Activated T-helper 17 cell treated with anti-CD3 and anti-CD28 coated beads, Interleukin-2, amount 50 U/mL, for 72 hours (primary cell): ENCODE measurements at places on chromosomes 13 and 19. TPM values are rescaled to one million over a fixed set of nuclear protein-coding genes. Genes with fewer than 3 reads are reported as not detected.
A peak's percentile ranks its signal among the peaks of the same experiment; 100 is the strongest.

DNA sequence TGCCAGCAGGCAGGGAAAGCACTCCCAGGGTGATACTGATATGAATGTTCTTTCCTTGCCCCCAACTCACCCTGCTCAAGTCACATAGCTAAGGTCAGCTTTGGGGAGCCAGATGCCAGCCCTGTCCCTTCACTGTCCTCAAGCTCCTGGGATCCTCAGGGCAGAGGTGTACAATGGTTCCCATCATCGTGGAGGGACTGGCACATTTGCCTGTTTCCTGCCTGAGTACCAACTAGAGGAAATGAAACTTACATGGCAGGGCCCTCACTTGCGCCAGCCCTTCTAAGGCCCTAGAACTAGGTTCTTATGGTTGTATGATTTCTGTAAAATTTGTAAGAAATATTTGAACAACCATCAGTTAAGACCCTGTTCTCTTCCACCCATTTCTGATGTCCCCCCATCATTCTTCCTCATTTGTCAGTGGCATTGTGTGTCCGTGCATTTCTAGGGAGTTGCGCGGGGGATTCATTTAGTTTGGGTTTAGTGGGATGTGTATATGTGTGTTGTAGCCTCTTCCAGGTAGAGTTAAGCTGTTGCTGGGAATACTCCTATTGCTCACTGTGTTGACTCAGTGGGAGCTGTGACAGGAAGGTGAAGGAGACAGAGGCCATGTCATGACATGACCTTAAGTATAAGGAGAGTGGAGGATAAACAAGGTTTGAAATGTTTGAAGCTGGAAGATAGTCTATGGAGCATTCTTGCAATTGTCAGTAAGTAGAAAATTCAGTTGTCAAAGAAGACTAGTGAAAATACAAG, 41.3 kb upstream of the RCBTB2 start:
- ATAC-seq, result no peak

Gene HSD11B1L
- total RNA-seq, result 2.3 TPM

Gene KLK12
- not detected for total RNA-seq

DNA sequence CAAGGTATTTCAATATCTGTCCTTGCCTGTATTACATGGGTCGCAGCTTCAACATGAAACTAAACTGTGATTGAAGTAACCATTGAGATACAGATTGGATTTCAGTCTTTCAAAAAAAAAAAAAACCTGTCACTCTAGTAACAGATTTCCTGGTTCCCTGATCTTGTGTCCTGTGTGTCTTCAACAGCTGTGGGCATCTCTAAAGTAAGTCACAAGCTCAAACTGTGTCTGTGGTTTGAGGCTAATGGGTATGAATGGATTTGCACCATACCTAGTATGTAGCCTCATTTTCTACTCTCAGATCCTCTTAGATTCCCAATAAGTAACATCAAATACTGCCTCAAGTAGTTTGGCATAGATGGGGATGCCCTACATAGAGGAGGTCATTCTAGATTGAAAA, 300.1 kb downstream of the COG6 start:
- ATAC-seq, result peak; percentile 62

Gene KIR3DL1
- total RNA-seq, result not detected

DNA sequence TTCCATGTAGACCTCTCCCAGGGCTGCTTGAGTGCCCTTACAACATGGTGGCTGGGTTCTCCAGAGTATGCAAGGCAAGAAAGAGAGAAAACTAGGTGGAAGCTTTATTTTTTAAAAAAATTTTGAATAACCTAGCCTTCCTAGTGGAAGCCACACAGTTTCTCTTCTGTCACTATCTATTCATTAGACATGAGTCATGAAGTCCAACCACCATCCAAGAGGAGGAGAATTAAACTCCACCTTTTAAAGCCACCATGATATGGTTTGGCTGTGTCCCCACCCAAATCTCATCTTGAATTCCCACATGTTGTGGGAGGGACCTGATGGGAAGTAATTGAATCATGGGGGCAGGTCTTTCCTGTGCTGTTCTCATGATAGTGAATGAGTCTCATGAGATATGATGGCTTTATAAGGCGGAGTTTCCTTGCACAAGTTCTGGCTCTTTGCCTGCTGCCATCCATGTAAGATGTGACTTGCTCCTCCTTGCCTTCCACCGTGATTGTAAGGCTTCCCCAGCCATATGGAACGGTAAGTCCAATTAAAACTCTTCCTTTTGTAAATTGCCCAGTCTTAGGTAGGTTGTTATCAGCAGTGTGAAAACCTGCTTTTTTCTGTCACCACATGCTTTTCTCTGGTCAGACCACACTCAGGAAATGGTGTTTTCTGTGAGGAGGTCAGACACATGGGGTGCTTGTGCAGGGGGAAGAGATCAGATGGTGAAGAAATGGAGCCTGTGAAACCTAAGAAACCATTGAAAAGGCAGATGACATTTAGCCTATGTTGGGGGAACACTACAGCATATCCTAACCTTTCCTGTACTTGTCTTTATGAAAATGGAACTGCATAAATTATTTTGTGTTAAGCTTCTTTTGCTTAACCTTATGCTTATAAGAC, 57.7 kb downstream of the ANKRD10 start:
- peak; percentile 70 for ATAC-seq

DNA sequence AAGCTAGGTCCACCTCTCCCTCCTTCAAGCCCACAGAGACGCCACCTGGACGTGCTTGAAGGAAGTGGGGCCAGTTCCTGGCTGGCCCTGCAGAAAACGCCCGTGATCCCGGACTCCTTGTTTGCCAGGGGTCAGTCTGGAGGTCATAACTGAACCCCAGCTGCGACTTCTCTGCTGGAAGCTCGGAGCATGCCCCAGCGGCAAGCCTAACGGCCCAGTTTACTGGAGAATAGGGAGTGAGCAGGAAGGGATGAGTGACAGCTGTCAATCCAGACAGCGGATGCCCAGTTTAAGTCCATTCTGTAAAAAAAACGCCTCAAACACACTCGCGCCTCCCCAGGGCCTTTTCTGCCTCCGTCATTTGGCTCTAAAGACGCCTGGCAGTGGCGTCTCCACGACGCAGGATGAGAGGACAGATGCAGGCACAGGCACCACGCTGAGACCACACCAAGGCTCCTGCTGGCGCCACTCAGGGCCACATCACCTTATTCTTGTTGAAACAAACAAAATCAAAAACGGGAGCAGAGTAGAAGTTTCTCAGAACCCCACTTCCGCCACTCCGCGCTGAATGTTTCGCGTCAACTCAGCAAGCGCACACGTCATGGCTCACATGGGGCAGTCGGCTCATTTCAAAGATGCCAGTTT, 57.6 kb downstream of the RASA3 start:
- ATAC-seq, result no peak

- ATAC-seq, result no peak
These were observed at the start of gene SULT2A1 for GRCh38 chr19:47886010-47886559. Gene SULT2A1, minus strand, starts transcription at chr19:47886315. Its CDS starts 58 bp downstream, at chr19:47886257.

- no peak for ATAC-seq
These were observed 958 bp upstream of the OBI1 start for GRCh38 chr13:78659732-78660494.

Gene ZSCAN5A
- 11.6 TPM for total RNA-seq

DNA sequence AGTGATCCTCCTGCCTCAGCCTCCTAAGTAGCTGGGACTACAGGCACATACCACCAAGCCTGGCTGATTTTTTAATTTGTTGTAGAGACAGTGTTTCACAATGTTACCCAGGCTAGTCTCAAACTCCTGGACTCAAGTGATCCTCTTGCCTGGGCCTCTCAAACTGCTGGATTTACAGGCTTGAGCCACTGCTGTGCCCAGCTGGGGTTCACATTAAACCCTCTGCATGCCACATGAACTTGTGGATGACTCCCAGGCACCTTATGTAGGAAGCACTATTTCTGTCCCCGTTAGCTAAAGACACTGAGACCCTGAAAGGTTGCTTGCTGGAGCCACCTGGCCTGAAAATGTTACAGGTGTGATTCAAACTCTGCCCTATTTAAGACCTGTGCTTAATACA, 10.5 kb downstream of the MYH14 start:
- ATAC-seq, result no peak

GRCh38 chr13:31008400-31009115, 76.1 kb downstream of the TEX26 start:
- peak; percentile 70 for ATAC-seq

Gene ZNF729
- total RNA-seq, result not detected

Gene CNFN
- not detected for total RNA-seq

- ATAC-seq, result no peak
These were observed 537 bp downstream of the NAT14 start for GRCh38 chr19:55485439-55486011.

Gene NCAN
- not detected for total RNA-seq

DNA sequence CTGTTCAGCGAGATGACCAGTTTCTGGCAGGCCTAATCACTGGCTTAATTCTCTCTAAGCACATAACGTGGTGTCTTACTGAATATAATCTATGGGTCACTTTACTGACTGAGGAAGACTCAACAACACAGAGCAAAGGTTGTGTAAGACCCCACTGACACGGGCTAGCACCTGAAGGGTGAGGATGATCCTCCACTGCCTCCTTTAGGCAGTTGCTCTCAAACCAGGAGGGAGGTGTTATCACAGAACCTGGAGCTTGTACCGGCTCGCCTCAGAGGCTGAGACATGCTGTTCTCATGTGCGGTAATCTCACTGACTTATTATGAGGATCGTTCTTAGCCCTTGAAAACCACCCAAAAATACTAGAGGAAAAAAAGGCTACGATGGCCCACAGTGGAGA, 28.3 kb downstream of the RCBTB2 start:
- ATAC-seq, result no peak

Gene EEF1AKMT1
- total RNA-seq, result 15.6 TPM

GRCh38 chr13:84630476-84630875, 748.2 kb upstream of the SLITRK1 start:
- no peak for ATAC-seq

- ATAC-seq, result no peak
These were observed 408.6 kb downstream of the PCDH9 start for GRCh38 chr13:66821551-66821950.

- ATAC-seq, result no peak
These were observed 794.7 kb downstream of the EFNB2 start for GRCh38 chr13:105740739-105741138.

Gene LILRB4
- not detected for total RNA-seq

DNA sequence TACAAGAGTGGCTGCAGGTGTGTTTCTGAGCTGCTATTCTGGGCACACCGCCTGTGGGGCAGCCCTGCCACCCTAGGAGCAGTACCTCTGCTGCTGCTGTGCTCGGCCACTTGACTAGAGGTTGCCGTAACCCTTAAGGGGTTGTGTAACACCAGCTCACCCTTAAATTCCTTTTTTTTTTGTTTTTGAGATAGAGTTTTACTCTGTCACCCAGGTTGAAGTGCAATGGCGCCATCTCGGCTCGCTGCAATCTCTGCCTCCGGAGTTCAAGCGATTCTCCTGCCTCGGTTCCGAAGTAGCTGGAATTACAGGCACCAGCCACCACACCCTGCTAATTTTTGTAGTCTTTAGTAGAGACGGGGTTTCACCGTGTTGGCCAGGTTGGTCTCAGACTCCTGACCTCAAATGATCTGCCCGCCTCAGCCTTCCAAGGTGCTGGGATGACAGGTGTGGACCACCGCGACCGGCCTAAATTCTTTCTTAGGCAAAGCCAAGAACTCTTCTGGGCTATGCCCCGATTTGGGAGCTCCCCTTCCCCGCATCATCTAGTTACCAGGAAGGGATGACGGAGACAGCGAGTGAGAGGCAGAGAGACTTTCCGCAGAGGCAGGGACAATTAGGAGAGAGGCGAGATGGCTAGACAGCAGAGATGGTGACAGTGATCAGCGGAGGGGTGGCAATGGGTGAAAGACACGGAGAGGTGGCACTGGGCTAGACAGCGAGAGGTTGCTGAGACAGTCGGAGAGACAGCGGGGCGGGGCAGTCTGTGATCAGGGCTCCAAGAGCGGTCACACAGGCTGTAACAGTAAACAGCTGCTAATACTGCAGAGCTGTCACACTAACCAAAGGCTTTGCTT, 4.4 kb upstream of the LILRA5 start:
- no peak for ATAC-seq

Gene NTF4
- not detected for total RNA-seq

DNA sequence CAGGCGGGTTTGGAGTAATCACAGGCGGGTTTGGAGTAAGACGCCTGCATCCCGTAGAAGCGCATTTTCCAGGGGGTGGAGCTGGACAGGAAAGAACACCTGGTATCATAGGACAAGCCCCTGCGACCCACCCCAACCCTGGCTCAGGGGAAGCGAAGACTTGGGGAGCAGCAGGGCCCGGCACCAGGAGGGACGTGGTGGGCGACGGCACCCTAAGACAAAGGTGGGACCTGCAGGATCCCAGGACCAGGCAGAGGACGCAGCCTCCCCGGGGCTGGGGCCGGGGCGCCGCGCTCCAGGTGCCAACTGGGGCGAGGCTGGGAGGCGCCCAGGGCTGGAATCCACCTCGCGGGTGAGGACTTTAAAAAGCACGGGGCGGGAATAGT, 520 bp downstream of the ZNF600 start:
- peak; percentile 34 for ATAC-seq

Gene HSH2D
- total RNA-seq, result 32.7 TPM

GRCh38 chr19:31528261-31528660, 179.0 kb upstream of the TSHZ3 start:
- no peak for ATAC-seq

Gene ZNF132
- 3.8 TPM for total RNA-seq

- ATAC-seq, result no peak
These were observed 1.7 kb downstream of the PROSER1 start for GRCh38 chr13:39036212-39036611.

GRCh38 chr19:38665950-38666662, 18.7 kb downstream of the ACTN4 start:
- no peak for ATAC-seq

Gene LRRC25
- not detected for total RNA-seq

- no peak for ATAC-seq
These were observed 536.4 kb downstream of the IRS2 start for GRCh38 chr13:109249780-109250528.

DNA sequence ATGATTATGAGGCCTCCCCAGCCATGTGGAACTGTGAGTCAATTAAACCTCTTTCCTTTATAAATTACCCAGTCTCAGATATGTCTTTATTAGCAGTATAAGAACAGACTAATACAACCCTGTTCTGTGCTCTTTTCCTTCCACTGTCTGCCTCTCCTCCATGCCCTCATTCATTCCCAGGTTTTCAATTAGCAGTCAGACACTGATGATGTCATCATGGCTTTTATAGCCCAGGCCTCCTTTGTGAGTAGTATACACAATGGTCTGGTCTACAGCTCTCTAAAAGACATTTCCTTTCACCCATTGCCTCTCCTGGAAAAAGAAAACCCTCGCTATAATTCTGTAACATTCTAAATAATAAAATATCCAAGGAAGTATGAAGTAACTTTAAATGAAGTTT, 25.5 kb downstream of the FGF14 start:
- ATAC-seq, result no peak

- no peak for ATAC-seq
These were observed 172.4 kb upstream of the PCDH9 start for GRCh38 chr13:67402546-67402945.

GRCh38 chr13:74644229-74644628, 510.0 kb upstream of the KLF12 start:
- ATAC-seq, result no peak
